ENCODE measurements at places on chromosomes 4 and X.

- no peak for DNase-seq
Observed at GRCh38 chr4:139735381-139736273, 70.0 kb downstream of the MGST2 start.

DNA sequence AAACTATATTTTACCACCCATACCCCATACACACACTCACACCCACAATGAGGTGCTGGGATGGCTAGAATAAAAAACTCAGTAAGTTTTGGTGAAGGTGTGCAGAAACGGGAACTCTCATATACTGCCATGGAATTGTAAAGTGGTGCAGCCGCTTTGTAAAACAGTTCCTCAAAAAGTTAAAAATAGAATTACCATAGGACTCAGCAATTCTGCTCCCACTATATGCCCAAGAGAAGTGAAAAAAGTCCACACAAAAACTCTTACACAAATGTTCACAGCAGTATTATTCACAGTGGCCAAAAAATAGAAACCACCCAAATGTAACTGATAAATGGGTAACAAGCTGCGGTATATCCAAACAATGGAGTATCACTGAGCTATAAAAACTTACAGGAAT, 6.5 kb downstream of the CENPU start:
- DNase-seq: no peak

GRCh38 chr4:183320211-183321059, at the start of gene CLDN22:
Gene CLDN22 (minus strand): TSS chr4:183320276. CDS start chr4:183320218, 58 bp downstream.
- DNase-seq: no peak

- no peak for DNase-seq
Observed at GRCh38 chrX:28586286-28586685, 960 bp upstream of the IL1RAPL1 start.

DNA sequence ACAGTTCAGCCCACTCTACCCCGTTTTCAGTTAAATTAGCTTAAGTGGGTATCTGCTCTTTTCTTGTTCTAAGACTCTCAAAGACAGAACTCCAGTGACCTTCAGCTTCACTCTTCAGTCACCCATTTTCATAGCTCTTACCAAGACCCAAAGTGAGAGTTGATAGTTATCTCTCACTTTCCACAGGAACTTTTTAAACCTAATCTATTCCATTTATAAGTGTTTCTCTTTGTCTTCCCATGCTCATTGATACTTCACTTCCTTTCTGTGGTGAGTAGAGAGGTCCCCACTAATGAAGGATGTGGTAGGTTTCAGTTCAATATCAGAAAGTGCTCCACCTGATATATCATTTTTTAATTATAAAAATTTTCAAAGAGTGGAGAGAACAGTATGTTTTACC, 33.4 kb downstream of the COX18 start:
- DNase-seq: no peak

DNA sequence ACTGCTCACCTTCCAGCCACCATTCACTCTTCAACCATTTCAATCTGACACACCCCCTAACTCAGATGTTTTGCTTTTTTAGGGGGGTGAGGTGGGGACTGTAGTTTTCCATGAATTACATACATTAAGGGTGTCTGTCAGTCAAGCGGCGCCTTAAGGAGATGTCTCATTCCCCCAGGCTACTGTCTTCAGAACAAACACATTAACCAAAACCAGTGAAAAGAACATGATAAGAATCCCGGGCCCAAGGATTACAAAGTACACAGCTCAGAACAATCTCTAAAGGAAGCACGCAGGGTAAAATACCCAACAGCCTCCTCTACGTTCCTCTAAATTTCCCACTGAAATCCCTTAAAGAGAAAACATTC, 62.5 kb upstream of the IRF2 start:
- no peak for DNase-seq

GRCh38 chr4:157882901-157883300, 289.9 kb downstream of the GASK1B start:
- no peak for DNase-seq

- DNase-seq: no peak
Observed at GRCh38 chrX:103311399-103311780, 600 bp upstream of the BEX2 start.

DNA sequence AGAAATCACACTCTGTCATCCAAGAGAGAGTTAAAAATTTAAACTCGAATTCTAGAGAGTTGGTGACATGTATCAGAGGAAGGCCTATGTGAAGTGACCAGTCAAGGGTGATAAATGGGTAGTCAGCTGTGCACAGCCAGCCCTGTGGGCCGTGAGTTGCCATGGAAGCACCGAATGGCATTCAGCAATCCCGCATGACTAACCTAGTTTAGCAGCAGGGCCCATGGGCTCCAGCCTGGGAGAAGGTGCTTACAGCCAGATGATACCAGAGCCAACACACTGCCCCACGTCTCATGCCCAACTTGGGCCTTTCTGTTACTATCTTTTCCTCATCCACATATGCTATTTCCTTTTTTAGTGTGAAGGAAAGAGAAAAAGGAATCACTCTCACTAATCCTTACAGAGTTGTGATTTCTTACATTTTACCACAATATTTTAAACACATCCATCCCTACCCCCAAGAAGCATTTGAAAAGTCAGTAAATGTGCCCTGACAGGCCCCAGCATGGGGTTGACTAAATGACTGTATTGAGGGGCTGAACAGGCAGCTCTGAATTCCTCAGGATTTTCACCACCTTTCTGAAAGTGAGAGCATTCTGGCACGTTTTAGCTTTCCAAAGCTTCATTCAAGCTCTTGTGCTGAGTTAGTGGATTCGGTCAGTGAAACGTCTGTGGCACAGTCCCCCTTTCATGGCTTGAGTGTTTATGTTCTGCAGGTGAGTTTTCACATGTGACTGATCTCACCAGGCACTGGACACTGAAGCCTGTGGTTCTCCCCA, 104.2 kb downstream of the AFF1 start:
- no peak for DNase-seq

DNA sequence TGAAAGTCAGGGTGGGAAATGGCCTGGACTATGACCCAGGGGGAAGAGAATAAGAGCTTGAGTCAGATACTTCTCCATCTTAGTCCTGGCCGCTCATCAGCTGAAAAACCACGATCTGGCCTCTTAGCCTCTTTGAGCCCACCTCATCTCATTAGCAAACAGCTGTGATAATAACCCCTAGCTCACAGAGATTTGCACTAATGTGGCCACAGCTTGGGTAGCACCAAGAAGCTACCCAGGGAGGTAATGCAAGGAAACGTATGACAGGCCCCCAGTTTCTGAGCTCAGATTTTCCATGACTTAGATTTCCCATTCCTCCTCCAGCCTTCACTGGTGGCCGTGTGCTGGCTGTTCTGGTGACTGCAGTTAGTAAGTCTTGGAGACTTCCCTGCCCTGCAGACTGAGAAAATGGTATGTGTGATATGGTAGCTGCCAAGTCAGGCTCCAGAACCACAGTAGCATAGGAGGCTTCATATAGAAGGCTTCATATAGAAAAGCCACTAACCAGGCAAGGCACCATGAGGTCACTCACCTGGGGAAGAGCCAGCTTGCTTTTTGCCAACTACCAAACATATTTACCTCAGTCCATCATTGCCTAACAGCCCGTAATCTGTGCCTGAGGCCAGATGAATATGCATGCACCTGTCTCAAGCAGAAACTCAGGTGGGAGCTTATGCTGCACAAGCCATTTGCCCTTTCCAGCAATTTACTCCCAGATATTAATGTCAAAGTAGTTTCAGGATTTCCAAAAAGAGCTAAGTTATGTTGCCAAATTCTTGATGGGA, 51.4 kb upstream of the GABRE start:
- DNase-seq: no peak
